ENCODE measurements at places on chromosomes 3 and 15.

GRCh38 chr3:65318231-65318630 lies 630.4 kb upstream of the ADAMTS9 start:
- no peak for DNase-seq

DNA sequence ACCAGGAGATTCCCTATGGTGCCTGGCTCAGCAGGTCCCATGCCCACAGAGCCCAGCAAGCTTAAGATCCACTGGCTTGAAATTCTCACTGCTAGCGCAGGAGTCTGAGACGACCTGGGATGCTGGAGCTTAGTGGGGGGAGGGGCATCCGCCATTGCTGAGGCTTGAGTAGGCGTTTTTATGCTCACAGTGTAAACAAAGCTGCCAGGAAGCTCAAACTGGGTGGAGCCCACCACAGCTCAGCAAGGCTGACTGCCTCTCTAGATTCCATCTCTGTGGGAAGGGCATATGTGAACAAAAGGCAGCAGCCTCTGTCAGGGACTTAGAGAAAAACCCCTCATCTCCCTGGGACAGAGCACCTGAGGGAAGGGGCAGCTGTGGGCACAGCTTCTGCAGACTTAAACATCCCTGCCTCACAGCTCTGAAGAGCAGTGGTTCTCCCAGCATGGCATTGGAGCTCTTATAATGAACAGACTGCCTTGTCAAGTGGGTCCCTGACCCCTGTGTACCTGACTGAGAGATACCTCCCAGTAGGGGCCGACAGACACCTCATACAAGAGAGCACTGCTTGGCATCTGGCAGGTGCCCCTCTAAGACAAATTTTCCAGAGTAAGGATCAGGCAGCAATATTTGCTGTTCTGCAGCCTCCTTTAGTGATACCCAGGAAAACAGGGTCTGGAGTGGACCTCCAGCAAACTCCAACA lies 231.5 kb upstream of the SETMAR start:
- no peak for DNase-seq

GRCh38 chr3:172279191-172279640 lies 169.0 kb downstream of the GHSR start:
- DNase-seq, result no peak

GRCh38 chr3:54994111-54994513 lies 66.3 kb upstream of the LRTM1 start:
- no peak for DNase-seq

- no peak for DNase-seq
Observed at GRCh38 chr3:102059145-102059943, 210.0 kb downstream of the NFKBIZ start.

DNA sequence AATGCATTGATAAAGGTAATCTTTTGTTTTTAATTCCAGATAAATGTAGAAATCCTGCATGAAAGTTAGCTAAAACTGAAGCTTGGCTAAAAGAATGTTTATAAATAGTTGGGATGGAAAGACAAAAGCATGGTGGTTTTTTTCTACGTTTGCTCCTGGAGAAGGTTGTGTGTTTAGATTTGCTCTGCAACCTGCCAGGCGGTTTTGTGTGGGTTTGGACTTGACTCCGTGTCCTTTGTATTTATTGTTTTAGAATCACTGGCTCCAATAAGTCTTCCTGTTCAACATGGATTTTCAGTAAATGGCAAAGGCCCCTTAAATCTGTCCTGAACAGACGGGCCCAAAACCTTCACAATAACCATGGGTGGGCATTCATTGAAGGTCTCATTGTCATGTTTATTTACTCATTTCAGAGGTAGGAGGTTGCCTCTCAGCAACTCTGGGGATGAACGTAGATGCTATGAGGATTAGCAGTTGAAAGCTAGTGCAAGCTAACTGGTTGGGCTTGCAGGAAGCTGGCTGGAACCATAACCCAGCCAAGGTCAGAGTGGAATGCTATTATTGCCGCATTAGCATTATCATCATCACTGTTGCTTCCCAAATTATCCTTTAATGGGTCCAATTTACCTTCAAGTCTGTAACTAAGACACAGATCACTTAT lies 60.6 kb upstream of the ADAMTS9 start:
- DNase-seq, result no peak

GRCh38 chr3:194223951-194224350 lies 88.0 kb downstream of the HES1 start:
- DNase-seq, result no peak

DNA sequence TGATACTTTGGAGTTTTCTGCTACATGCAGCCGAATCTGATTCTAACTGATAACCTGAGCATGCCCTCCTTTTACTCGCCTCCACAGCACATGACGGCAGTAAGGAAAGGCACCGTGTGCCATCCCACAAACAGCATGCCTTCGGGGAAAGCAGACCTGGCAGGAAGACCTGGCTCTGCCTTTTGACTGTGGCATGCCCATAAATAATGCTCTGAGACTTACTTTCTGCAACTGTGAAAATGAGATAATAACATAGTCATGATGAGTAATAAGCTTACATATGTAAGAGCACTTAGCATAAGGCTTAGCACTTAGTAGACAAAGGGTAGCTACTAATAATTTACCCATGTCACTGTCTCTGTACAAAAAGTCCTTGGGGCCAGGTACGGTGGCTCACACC lies 32.9 kb downstream of the MTHFS start:
- DNase-seq, result no peak

DNA sequence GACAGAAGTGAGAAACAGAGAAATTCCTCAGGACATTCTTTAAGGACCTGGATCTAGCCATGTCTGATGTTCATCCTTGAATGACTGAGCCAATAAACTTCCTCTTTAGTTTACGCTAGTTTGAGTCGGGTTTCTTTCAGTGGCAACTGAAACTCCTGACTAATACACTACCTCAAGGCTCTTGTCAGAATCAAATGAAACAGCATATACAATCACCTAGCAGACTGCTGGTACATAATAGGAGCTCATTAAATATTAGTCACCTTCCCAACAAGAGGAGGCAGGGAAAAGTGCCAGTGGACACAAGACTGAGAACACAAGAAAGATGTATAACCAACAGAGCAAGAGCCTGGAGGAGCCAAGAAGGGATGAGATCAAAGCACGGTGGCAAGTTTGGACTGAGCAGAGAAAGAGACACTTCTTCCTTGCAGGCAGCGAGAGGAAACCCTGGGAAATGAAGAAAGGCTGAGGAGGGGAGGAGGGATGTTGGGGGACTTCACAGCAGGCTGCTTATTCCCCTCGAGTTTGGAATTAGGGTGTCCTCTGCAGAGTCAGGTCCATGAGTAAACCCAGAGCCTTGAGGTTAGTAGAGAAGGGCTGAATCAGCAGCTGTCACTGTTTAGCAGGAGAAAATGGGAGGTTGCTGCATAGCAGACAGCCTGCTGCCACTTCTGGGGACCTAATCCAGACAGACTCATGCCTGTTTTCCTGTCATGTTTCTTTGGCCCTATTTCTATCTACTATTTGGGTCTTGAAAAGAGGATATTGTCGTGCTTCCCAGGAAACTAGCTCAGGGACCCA lies 73.3 kb downstream of the MRPL46 start:
- DNase-seq, result no peak

DNA sequence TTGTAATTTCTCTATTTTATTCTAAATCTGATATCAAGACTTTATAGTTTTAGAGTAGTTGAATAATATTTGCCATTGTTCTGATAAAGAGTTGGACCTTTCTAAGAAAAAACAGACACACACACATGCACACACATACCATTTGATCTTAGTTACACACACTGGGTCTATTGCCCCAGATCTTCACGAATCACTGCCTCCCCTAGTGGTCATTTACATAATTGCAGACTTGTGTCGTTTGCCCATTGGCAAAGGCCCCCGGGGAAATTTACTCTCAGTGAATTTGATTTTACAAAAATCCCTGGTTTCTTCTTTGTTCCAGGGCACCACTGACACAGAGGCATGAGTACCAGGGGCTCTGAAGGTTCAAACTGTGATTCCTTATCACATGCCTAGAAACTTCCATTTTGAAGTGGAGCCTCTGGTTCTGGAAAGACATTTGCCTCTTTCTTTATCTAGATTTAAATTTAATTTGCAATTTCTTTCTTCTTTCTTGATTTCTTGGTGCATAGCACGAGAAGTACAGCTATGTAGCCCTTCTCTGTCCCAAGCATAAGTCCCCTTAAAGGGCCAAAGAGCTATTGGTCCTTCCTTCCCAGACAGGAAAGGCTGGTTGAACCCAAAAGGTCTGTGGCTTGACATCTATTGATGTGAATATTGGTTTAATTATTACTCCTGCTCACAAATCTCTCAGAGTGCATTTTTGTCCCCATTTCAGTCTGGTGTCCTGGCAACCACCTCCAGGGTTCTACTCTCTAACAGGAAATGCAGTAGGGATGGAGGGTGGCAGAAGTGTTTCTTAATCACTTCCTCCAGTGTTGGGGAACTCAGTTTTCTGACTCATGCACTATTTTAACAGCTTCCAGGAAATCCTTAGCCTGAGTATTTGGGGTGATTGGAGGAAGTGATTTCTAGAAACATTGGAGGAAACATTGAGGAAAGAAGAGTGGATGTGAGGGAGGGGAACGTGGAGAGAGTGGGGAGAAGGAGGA lies 32.4 kb upstream of the SLC6A11 start:
- DNase-seq, result no peak

GRCh38 chr3:16452261-16452660 lies 61.2 kb downstream of the RFTN1 start:
- no peak for DNase-seq
